ENCODE measurements at places on chromosomes 7 and 10.

GRCh38 chr10:21173802-21174714, 276.9 kb upstream of the NEBL start:
- H3K4me3 ChIP-seq: peak overlapping the region; percentile 65
- H3K4me1 ChIP-seq: peaks cover 24% of the 10 kb centered on the region
- H3K36me3 ChIP-seq: no peaks in the 10 kb centered on the region
- no peaks in the 10 kb centered on the region for H3K27me3 ChIP-seq
- peak; percentile 91 for DNase-seq

- no peak overlapping the region for H3K4me3 ChIP-seq
- no peaks in the 10 kb centered on the region for H3K27me3 ChIP-seq
- H3K36me3 ChIP-seq: no peaks in the 10 kb centered on the region
- H3K27ac ChIP-seq: no peak overlapping the region
Observed at GRCh38 chr10:101902820-101903145, 59.2 kb upstream of the KCNIP2 start.

DNA sequence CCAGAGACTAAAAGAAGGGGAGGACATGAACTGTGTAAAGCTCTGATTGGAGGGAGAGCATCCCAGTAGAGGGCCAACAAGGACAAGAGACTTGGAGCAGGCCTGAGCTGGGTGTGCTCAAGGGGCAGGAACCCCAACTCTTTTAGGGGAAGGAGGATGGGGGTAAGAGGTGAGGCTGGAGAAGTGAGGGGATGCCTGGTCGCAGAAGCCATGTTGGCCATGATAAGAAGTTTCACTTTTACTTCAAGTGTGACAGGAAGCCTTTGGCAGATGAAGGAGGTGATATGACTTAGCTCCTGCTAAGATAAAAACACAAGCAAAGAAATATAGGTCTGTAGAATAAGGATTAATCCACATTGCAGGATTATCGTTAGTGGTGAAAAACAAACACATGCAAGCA, 208.3 kb downstream of the JAZF1 start:
- no peaks in the 10 kb centered on the region for H3K36me3 ChIP-seq
- DNase-seq: no peak
- no peak overlapping the region for H3K4me3 ChIP-seq
- no peak overlapping the region for H3K27ac ChIP-seq

DNA sequence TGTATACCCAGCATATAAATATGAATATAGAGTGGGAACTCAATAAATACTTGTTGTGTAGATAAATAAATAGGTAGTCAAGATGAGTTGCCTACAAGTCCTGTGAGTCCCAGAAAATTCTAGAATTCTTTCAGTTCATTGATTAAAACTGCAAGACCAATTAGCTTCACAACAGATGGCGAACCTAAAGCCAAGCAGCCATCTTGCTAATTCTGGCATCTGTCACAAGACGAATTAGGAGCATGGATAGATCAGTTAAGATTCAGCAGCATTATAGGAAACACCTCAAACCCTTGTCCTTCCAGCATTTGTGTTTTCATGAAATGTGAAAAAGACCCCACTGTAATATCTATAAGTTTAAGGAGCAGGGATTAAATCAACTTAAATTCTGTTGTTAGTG, 552.7 kb downstream of the MAGI2 start:
- DNase-seq: no peak
- H3K4me1 ChIP-seq: no peaks in the 10 kb centered on the region
- H3K27me3 ChIP-seq: no peaks in the 10 kb centered on the region
- no peaks in the 10 kb centered on the region for H3K36me3 ChIP-seq
- no peak overlapping the region for H3K27ac ChIP-seq
- no peak overlapping the region for H3K4me3 ChIP-seq

DNA sequence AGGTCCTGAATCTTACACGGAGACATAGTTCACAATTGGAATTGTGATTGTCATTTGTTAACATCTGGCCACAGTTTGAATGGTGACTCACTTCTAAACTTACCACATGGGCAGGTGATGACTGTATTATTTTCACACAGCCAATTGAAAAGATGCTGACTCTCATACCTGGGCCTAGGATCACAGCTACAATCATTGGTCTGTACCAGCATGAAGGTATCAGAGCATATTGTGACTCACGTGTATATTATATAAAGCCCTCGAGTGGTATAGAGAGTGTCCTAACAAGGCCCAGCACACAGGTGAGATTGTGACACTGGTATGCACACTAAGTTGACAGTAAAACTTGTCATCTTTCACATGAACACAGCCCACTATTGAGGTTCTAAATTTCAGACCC, 9.4 kb upstream of the ZNF107 start:
- no peaks in the 10 kb centered on the region for H3K36me3 ChIP-seq
- no peaks in the 10 kb centered on the region for H3K4me1 ChIP-seq
- no peaks in the 10 kb centered on the region for H3K27me3 ChIP-seq

GRCh38 chr10:98265403-98266378, 2.3 kb downstream of the LOXL4 start:
- no peak for DNase-seq
- peaks cover 50% of the 10 kb centered on the region for H3K4me1 ChIP-seq
- no peaks in the 10 kb centered on the region for H3K36me3 ChIP-seq
- no peaks in the 10 kb centered on the region for H3K27me3 ChIP-seq
- peak overlapping the region; percentile 87 for H3K27ac ChIP-seq
- no peak overlapping the region for H3K4me3 ChIP-seq

GRCh38 chr7:41206267-41206666, 496.6 kb downstream of the INHBA start:
- H3K27ac ChIP-seq: no peak overlapping the region
- H3K4me3 ChIP-seq: no peak overlapping the region
- H3K27me3 ChIP-seq: no peaks in the 10 kb centered on the region
- H3K36me3 ChIP-seq: no peaks in the 10 kb centered on the region

DNA sequence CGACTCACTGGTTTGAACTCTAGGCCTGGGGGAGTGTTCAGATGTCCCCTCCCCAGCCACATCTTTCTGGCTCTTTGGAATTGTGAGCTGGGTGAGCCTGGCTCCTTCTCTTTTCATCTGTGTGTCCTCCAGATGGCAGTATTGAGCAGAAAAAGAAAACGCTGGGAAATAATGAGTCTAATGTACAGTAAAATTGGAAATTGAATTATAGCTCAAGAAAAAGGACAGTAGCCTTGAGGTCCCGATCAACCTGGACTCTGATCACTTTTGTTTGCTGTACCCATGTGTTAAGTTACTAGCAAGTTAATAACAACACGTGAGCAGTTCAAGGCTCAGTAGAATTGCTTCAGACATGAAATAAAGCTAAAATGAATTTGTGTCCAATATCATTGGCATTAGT, 77.9 kb downstream of the SNX10 start:
- H3K4me1 ChIP-seq: peaks cover 31% of the 10 kb centered on the region
- no peak overlapping the region for H3K4me3 ChIP-seq
- peak overlapping the region; percentile 82 for H3K27ac ChIP-seq
- DNase-seq: peak; percentile 48
- no peaks in the 10 kb centered on the region for H3K36me3 ChIP-seq
- no peaks in the 10 kb centered on the region for H3K27me3 ChIP-seq

DNA sequence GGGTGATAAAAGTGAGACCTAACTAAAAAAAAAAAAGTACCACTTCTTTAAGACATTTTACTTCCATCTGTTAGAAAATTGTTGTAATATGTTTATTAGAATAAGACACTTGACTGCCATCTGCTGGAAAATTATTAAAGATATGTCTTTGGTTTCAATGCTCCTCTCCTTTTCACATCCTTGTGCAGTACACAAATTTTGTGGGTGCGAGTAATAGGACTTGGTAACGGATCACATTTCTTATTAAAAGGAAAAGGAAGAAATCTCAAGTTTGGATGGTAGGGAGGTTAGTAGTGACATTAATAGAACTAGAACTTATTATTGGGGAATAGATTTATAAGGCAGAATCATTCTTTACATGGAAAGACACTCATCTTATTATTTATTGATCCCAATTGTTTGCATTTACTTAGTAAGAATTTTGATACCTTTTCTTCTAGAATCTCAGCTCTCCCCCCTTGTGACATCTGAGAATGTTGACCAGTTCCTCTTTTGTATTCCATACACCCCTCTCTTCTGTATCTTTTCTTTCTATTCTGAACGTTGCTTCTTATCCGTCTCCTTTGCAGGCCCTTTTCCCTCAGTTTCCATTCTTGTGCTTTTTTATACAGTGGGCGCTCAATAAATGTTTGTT, 43.0 kb upstream of the RPA3 start:
- no peak overlapping the region for H3K27ac ChIP-seq
- H3K4me1 ChIP-seq: peaks cover 23% of the 10 kb centered on the region
- H3K27me3 ChIP-seq: no peaks in the 10 kb centered on the region
- H3K36me3 ChIP-seq: no peaks in the 10 kb centered on the region
- no peak overlapping the region for H3K4me3 ChIP-seq
- DNase-seq: no peak

DNA sequence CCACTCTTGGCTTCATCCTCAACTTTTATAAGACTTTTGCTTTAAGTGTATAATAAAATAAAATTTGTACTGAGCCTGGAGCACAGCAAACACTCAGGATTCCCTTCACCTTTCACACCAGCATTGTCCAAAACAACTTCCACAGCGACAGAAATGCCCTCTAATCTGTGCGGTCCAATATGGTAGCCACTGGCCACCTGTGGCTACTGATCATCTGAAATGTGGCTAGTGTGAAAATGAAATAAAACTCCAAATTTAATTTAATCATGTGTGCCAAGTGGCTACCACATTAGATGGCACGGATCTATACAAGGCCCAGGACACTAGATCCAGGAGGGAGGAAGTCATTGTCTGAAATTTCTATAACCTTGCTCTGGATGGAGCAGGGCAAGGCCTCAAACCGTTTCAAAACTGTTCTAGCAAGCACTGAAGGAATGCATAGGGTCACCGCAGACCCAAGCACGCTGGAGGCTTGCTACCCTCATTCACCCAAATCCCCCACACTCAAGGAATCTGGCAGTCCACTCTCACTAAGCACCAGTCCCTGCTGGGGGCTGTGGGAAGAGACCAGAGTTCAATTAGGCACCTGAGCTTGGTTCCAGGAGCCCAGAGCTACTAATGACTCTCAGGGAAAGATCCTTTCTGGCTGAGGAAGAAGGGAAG, 6.3 kb upstream of the MYO1G start:
- peak overlapping the region; percentile 13 for H3K4me3 ChIP-seq
- H3K4me1 ChIP-seq: peaks cover 40% of the 10 kb centered on the region

DNA sequence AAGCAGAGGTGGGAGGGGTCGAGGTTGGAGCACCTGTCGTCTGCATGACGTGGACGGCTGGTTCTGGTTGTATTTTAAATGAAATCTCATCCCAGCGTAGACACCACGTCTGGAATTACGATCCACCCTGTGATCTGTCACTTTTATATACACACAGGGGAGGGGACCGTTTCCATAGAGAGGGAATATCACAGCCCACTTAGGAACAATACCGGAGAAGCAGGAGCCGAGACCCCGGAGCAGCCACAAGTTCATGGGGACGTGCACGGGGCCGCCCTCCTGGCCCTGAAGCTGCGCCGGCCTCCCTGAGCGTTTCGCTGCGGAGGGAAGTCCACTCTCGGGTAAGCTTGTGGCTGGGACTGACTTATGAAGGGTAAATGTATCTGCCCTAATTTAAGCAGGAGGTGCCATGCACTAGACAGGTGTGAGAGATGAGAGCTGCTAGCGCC, at the start of gene UCN3:
Gene UCN3 (plus strand): TSS at position 77 of the 449 bp plus-strand sequence. CDS start 8,755 bp downstream, outside the sequence.
- no peak for DNase-seq
- no peaks in the 10 kb centered on the region for H3K36me3 ChIP-seq
- H3K27ac ChIP-seq: no peak within 1 kb of the TSS
- H3K27me3 ChIP-seq: no peaks in the 10 kb centered on the region

- H3K4me1 ChIP-seq: no peaks in the 10 kb centered on the region
- H3K27ac ChIP-seq: no peak overlapping the region
- H3K4me3 ChIP-seq: no peak overlapping the region
- H3K36me3 ChIP-seq: no peaks in the 10 kb centered on the region
Observed at GRCh38 chr10:130567011-130567410, 430.8 kb downstream of the GLRX3 start.

DNA sequence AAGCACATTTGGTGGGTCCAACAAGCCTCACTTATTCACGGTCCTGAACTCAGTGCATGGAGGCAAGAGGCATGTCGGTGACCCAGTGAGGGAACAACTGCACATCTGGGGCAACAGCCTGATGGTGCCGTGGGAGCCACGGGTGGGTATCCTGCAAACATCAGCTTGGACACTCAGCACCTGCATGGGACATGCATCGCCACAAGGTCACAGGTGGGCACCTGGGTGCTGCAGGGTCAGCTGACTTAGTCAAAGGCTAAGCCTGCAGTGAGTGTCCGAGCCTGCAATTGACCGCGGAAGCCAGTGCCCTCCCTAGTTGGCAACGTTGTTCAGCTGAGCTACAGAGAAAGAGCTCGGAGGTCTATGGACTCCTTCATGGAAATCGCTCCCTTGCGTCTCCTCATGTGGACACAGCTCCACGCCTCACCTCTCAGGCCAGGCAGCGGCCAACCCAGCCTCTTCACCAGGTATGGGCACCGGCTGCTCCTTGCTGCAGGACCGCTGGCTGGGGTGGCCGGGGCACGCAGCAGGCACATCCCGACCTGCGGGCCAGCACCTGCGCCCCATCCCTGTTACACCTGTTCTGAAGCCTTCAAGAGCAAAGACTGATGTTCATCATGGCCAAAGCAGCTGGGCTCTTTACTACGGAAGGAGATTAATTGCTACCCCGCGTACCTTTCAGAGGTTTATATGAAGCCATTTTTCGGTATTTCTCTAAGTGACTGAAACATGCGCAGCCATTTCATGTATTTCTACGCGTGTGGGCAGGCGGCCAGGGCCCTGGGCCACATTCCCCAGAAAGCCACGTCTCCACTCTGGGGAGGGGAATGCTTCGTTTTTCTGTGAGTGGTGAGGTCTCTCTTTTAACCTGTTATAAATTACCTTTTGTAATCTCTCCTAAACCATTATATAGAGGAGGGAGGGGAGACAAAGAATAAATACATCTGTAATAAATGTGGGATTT, 380.7 kb downstream of the DNAJB6 start:
- no peaks in the 10 kb centered on the region for H3K4me1 ChIP-seq
- H3K36me3 ChIP-seq: no peaks in the 10 kb centered on the region
- no peak overlapping the region for H3K27ac ChIP-seq
- no peak overlapping the region for H3K4me3 ChIP-seq
- no peaks in the 10 kb centered on the region for H3K27me3 ChIP-seq

GRCh38 chr7:107998150-107998549, 4.8 kb downstream of the LAMB1 start:
- no peaks in the 10 kb centered on the region for H3K27me3 ChIP-seq
- H3K4me3 ChIP-seq: no peak overlapping the region
- no peak overlapping the region for H3K27ac ChIP-seq
- DNase-seq: no peak
- no peaks in the 10 kb centered on the region for H3K36me3 ChIP-seq
- H3K4me1 ChIP-seq: peaks cover 75% of the 10 kb centered on the region

- no peaks in the 10 kb centered on the region for H3K27me3 ChIP-seq
- no peak overlapping the region for H3K27ac ChIP-seq
- no peak for DNase-seq
- H3K4me3 ChIP-seq: no peak overlapping the region
- H3K4me1 ChIP-seq: no peaks in the 10 kb centered on the region
Observed at GRCh38 chr7:118671149-118671548, 446.6 kb downstream of the ANKRD7 start.

DNA sequence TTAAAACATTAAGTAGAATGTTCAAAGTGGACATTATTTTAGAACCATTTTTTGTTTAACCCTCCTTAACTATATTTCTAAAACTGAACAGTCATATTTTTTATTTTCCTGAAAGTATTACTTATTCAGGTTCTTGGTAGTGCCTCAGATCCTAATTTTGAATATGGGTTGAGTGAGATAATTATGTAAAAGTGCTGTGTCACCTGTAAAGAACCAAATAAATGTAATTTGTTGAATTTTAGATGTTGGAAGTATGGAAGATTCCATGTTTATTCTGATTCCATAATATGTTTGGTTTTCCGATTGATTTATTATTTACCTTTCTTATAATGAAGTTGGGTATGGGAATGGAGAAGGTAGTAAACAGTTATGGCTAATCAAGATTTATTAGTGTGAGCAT, 61.4 kb downstream of the LUC7L2 start:
- DNase-seq: no peak
- H3K27me3 ChIP-seq: no peaks in the 10 kb centered on the region
- H3K4me1 ChIP-seq: no peaks in the 10 kb centered on the region
- H3K36me3 ChIP-seq: peaks cover 11% of the 10 kb centered on the region
- no peak overlapping the region for H3K4me3 ChIP-seq

Measured in body of pancreas (tissue), 4 donors.